ENCODE measurements at places on chromosomes 7 and 10.

GRCh38 chr7:19587291-19587690 lies 121.5 kb downstream of the POLR1F start:
- DNase-seq: no peak

GRCh38 chr7:138449580-138449979 lies 10.5 kb upstream of the TRIM24 start:
- DNase-seq: no peak

- DNase-seq: no peak
These were observed 30.3 kb downstream of the MKI67 start for GRCh38 chr10:128095753-128096469.

GRCh38 chr10:32139223-32140073 lies 83.2 kb upstream of the KIF5B start:
- no peak for DNase-seq

DNA sequence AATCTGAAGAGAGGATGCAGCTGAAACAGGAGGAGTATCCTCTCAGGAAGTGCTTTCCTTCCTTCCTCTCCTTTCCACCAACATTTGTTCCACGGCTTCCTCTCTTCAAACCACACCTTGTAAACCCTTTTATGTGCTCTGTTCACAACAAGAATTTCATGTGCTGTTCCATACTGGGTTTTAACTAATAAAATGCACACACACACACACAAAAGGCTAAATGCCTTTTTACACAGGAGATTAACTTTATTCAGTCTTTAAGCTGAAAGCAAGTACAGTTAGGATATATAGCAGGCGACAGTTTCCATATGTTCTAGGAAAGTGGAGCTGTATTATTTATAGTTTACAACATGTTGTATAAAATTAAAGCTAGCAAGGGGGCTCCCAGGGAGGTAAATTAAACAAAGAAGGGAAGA lies 106.7 kb downstream of the REEP3 start:
- no peak for DNase-seq

DNA sequence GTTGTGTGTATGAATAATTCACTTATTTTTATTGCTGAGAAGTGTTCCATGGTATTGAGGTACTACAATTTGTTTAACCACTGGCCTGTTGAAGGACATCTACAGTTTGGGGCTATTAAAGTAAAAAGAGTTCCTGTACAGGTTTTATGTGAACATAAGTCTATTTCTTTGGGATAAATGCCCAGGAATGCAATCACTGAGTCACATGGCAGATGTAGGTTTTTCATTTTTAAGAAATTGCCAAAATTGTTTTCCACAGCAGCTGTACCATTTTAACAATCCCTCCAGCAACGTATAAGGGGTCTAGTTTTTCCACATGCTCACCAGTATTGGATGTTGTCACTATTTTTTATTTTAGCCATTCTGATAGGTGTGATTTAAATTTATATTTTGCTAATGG lies 243.9 kb downstream of the TNS3 start:
- no peak for DNase-seq

- DNase-seq: no peak
These were observed 35.9 kb upstream of the CCSER2 start for GRCh38 chr10:84292502-84292901.

GRCh38 chr7:1544178-1544895 lies 11.7 kb downstream of the TMEM184A start:
- no peak for DNase-seq

DNA sequence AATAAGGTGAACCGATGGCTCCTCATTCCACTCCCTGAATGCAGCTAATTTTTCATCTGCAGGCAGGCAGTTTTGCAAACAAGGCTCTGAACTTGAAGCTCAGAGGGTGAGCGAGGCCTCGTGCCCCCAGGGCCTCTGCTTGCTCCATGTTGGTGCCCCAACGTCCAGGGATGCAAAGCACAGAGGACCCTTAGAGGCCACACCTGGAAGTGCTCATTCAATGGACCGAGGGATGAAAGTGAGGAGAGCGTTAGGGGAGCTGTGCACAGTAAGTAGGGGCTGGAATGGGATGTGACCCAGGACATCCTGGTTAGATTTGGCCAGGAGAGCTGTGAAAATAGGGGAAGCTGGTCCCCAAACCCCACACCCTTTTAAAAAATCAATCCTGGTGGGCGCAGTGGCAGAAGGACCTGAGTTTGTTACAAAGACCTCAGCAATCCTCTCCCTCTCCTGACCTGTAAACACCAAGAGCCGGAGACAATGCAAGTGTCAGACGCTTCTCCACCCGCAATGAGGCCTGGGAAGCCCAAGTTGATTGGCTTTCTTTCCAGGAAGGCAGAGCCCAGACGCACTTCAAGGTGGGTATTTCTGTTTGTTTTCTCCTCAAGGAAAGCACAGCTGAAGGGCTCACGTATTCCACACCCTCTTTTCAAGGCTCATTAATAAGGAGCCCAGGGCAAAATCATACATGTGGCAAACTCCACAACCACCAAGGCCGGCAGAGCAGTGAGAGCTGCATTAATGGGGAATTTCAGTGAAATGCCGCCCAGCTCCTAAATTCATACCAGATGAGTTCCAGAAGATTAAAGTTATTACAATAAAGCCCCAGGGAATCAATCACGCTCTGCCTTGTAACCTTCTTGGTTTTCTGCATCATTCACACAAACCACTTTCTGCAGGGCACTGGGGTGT lies 14.1 kb upstream of the CXCL12 start:
- no peak for DNase-seq

DNA sequence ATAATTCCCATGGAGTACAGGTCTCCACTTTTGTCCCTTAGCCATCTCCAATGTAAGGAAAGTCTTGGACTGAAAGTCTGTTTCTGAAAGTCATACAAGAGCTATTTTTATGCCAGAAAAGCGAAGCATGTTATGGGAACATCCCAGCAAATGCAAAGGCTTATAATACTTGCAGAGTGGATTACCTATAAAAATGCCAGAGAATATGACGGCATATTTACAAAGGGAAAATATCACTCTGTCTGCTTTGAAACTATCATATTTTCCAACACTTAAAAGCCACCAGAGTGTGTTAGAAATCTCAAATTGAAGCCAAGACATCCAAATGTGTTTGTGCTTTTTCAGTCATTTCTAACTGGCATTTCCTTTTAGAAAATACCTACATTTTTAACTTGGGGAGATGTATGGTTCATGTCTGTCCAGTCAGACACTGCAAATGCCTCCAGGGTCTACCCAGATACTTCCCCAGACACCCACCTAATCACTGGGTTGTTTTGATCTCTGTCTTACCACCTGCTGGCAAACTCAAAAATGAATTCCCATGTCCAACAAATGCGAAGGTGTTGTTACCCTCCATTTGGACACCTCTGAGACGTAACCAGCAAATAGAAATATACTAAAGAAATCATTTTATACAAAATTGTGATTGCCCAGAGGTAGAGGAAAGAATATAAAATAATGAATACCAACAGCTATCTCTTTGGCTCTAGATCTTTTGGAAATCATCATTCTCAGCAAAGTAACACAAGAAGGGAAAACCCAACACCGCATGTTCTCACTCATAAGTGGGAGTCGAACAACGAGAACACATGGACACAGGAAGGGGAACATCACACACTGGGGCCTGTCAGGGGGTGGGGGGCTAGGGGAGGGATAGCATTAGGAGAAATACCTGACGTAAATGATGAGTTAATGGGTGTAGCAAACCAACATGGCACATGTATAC lies 1.2 kb downstream of the ITIH2 start:
- DNase-seq: no peak

DNA sequence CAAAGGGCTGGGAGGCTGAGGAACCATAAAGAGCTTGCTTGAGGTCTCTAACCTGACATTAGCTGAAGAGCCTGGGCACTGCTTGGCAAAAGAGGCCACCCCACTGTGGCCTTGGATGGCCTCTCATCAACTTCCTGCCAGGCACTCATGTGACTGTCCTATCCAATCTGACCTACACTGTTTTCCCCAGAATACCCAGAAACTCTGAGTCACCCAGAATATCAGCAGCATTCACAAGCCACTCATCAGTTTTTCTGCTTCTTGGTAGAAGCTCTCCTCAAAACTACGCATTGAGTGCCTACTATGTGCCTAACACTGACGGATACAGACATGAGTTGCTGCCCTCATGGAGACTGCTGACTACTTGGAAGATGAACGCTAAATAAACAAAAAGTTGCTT lies 4.1 kb upstream of the NT5C2 start:
- DNase-seq: peak; percentile 68

- no peak for DNase-seq
These were observed 74.3 kb downstream of the PLXNA4 start for GRCh38 chr7:132501956-132502355.

DNA sequence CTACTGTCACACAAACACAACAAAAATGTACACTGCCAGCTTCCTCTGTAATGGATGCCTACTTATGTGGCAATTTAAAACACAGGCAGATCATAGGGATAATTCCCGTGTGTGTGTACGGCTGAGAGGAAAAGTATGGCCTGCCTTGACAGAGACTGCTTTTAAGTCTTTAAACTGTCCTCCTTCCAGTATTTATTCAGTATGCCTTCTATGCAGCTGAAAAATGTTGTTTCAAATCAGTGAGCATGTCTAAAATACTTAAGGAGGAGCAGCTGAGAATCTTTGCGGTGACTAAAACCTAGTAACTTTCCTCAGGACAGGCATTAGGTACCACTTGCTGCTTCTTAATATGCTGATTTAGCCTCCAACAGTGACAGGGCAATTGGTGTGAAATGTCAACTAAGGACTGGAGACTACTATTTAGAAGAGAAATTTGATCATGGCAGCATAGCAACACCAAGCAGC lies 126.3 kb downstream of the CACNA2D1 start:
- no peak for DNase-seq

DNA sequence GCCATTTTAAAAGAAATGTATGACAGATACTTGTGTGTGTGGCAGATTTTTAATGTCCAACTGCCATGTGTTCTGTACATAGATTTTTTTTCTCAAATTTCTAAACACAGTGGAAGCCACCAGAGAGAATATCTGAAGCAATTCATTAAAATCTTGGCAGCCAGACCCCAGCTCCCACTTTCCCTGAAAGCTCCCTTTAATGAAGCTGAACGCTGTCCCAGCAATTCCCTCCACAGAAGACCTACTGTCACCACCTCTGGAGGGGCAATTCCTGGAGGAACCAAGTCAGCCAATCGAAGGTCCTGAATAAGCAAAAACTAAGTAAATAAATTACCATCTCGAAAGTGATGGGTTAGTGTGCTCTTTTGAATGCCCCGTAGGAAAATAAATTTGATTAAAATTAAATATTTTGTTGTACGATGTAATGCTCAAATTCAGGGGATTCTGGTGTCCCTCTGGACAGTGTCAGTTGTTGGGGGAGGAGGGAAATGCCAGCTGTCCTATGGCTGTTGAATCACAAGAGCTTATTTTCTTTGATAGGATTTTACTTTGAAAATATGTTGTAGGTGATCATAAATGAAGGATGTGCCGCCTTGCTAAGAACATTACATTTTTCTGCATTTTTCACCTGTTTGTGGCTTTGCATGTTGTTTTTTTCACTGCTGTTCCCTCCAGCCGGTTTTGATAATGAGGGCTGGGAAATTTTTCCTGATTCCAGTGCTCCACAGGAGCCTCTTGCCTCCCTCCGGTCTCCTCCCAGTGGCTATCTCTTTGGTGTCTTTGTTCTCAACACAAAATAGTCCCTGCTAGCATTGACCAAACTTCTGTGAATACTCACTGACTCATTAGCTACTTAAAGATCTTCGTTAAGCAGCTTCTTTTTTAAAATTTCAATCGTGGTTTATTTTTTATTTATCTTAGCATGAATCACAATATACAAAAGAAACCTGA lies 9.2 kb upstream of the GSAP start:
- DNase-seq: no peak

DNA sequence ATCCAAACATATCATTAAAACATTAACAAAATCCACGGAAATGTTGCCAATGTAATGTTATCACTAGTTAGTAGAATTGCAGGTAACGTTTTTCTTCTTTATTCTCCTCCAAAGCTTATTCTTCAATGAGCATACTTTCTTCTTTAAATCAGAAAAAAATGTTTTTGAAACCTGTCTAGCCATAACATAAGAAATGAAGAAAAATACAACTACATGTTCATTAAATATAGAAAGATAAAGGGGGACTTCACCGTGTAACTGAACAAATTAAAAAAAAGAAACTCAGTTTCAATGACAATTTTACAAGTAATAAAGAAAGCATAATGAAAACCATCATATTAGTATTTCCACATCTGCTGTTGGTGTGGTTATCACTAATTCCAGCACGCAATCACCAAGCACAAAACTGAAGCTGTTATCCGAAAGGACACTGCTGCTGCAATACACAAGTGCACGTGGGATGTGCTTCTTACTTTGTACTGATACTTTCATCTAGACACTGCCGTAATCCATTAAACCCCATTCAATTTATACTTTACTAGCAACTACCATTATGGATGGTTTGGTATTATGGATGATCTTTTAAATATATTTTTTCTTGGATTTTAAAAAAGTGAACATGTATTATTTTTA lies 9.6 kb downstream of the ESYT2 start:
- no peak for DNase-seq

DNA sequence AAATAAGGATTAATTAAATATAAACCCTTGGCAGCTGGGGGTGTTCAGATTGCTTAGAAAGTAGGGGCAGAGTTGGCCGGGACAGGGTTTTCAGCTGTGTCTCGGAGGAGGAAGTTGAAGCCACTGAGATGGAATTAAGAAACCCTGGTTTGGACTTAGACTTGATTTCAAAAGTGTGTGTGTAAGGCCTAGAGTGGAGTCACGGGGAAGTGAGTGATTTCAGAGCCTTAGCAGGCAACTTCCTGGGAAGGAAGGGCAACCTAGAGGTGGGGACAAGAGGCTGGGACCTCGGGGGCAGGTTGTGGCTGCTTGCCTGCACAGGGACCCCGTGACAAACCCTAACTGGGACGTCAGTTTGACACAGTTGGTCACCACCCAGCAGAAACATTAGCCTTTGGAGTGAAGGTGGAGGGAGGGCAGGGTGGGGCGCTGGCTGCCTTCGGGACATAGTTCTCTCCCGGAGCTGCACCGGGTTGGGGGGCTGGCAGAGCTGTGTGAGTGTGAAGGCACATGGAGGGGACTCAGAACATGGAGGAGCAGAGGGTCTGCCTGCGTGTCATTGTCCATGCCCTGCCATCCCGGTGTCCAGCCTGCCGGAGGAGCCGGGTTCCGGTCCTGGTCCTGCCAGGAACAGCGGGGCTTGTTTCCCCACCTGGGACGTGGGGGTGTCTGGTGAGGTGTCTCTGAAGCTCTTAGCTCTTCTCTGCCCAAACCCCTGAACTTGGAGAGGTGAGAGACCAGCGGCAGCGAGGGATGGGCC lies 1.8 kb downstream of the BRI3 start:
- peak; percentile 16 for DNase-seq

GRCh38 chr10:75469006-75469616 lies 37.7 kb downstream of the LRMDA start:
- no peak for DNase-seq

DNA sequence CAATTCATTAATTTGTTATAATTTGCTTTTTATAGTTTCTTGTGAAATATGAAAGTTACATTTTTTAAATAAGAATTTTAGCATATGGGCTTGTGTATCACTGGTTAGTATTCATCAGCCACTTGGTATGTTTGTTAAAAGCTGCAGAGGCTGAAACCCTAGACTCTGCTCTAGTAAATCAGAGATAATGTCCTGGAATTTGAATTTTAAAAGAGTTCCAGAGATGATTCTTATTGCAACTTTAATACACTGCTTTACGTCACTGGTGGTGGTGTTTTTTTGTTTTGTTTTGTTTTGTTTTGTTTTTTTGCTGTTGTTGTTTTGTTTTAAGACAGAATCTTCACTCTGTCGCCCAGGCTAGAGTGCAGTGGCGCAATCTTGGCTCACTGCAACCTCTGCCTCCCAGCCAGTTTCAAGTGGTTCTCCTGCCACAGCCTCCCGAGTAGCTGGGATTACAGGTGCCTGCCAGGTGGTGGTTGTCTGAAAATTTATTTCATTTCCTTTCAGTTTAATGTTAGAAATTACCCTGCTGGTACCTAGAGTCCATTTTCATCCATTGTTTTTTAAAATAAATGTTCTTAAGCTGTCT lies 43.8 kb downstream of the PTPN12 start:
- DNase-seq: no peak

All from CD4-positive, alpha-beta T cell treated with Interferon alpha-2 for 1 hour (primary cell).